NCI-H2029 treated with DMSO at 0.1 percent for 48 hours (cell line): ENCODE measurements at places on chromosomes 5 and 9.

- DNase-seq = no peak
Observed at GRCh38 chr9:27679338-27679737, 106.1 kb upstream of the C9orf72 start.

GRCh38 chr9:123550797-123551196 lies 194.8 kb downstream of the CRB2 start:
- DNase-seq = no peak

GRCh38 chr9:131218370-131218769 lies 57.9 kb downstream of the FAM78A start:
- DNase-seq = no peak

GRCh38 chr5:60487476-60487875 lies 212.5 kb downstream of the DEPDC1B start:
- DNase-seq = no peak

DNA sequence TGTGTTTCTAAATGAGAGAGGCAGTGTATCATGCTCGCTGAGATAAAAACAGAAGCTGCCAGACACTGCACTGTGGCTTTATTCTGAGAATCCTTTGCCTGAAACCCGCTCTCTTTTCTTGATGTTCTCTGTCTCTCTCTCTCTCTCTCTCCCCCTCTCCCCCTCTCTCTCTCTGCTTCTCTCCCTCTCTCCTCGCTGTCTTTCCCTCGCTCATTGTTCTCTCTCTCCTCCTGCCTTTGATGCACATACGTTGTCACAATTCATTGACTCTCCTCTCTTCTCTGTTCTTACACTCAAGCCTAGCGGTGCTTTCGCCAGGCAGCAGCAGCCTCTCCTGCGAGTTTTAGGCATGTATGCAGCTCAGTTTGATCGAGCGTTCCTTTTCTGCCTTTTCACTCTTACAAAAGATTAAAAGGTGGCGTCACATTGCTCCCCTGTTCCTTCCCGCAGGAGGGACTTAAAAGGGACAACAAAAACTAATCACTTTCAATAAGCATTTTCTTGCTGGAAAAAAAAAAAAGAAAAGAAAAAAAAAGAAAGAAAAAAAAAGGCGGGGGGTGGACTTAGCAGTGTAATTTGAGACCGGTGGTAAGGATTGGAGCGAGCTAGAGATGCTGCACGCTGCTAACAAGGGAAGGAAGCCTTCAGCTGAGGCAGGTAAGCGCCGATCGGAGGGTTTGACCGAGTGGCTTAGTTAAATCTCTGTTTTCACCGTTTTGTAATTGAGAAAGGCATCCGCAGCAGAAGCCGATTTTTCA lies 717.9 kb upstream of the WWC1 start:
- no peak for DNase-seq

DNA sequence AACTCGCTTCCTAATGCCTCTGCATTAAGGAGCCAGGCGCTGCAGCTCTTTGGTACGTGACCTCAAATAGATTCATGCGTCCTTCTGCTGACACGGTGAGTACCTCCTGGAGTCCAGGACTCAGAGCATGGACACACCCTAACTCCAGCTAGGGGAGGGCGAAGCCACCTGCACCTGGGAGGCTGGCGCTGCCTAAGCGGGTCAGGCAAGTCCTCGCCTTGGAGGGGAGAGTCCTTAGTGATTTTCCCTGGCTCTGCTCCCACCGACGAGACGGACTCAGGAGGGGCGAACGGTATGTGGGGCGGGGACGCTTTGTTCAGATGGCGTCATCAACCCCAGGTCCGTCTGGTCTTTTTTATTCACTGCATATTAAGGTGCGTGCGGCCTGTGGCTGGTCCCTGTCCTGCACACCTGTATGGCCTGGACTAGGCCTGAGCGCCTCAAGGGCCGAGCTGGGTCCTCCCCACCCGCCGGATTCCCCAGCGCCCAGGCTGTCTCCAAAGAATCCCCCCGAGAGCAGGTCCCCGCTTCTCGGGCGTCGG lies 50.3 kb downstream of the NSUN2 start:
- no peak for DNase-seq

- DNase-seq = peak; percentile 62
Observed at GRCh38 chr5:139294374-139295165, 1.0 kb downstream of the MATR3 start.

DNA sequence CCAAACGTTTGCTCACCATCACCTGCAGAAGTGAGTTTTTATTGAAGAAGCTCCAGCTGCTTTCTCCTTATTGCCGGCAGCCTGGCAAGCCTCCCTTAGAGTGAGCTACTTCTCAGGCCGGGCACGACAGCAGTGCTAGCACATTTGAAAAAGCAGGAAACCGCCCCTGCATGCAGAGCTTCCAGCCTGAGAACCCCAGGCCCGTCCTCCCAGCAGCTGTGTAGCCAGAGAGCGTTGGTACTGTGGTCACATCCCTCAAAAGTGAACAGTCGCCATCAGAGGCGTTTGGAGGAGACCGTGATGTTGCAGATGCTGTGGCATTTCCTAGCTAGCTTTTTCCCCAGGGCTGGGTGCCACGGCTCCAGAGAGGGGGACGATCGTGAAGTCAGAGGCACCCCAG lies 23.5 kb downstream of the SLC25A25 start:
- no peak for DNase-seq

- no peak for DNase-seq
Observed at GRCh38 chr9:30522486-30522885, 1862.0 kb upstream of the ACO1 start.

DNA sequence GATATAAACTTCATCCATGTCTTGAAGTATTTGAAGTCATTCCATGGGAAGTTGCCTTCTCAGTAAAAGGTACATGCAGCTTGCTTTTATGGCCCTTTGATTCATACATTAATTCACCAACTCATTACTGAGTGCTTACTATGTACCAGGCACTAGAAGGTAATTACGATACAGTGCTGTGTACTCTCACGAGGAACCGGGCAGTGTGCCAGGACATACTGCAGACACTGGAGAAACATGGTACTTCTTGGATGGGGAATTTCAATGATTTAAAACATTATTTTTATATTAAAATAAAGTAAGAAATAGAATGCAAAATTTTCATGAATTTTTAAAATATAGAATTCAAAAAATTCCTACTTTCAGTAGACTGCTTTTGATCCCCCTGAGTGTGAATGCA lies 71.4 kb upstream of the WDR41 start:
- DNase-seq = peak; percentile 49

DNA sequence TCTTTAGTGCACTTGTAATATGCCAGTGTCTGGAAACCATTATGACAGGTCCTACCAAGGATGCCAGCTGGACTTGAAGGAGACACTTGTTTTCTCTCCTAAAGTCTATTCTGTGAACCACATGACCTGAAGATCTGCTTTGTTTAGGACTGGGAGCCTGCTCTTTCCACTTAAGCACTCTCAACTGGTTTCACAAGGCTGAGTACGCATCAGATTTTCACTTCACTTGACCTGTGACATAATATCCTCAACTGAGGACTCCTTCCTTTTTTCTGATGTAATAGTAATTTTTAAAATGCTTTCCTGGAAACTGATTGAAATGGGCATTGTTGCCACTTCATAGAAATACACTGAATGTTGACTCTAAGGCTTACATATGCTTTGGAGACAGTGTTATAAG lies 52.2 kb downstream of the PDE8B start:
- DNase-seq = peak; percentile 49

- DNase-seq = peak; percentile 93
Observed at GRCh38 chr5:168317521-168318147, 26.2 kb downstream of the WWC1 start.

GRCh38 chr5:132470010-132470392 lies 20.6 kb downstream of the IRF1 start:
- DNase-seq = no peak

GRCh38 chr5:3511519-3511918 lies 84.1 kb upstream of the IRX1 start:
- no peak for DNase-seq

- no peak for DNase-seq
Observed at GRCh38 chr9:131695366-131695765, 44.5 kb downstream of the RAPGEF1 start.

- DNase-seq = no peak
Observed at GRCh38 chr5:175576591-175576990, 81.3 kb upstream of the HRH2 start.

- DNase-seq = no peak
Observed at GRCh38 chr9:99167694-99168093, 54.0 kb downstream of the ALG2 start.

DNA sequence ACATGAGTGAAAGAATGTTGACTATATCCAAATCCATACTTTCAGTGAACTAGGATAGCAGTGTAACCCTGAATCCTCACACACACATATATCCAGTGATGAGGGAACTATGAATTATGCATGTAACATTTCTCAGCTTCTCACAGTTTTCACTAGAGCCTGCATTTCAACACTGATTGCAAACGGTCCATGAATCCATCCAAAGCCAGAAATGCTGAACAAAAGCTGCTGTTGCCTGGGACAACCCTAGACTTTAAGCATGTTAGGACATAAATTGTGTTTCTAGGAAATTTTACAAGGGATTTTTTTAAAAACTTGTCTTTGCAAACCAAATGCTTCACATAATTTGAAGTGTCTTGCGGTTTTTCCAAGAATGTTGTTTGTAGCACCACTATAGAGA lies 2010.0 kb upstream of the WWC1 start:
- no peak for DNase-seq

DNA sequence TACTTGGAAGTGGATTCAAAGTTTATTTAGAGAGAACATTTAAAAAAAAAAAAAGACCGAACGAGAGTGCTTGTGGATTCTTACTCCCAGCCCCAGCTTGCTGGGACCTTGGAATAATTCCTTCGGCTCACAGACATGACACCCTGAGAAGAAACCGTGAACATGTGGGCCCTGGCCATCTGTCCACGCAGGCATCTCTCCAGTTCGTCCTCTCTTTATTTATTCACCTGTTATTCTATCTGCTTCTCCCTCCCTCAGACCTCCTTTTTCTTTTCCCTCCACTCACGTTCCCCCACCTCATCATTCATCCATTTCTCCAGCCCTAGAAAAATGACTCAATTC lies 93.7 kb upstream of the PHYKPL start:
- DNase-seq = no peak

- no peak for DNase-seq
Observed at GRCh38 chr9:38699337-38699736, 20.6 kb downstream of the FAM240B start.
